Hepatocyte (in vitro differentiated cells): ENCODE measurements at places on chromosomes 2 and 18.

- no peak for DNase-seq
These were observed 616.7 kb downstream of the GALR1 start for GRCh38 chr18:77866351-77866750.

DNA sequence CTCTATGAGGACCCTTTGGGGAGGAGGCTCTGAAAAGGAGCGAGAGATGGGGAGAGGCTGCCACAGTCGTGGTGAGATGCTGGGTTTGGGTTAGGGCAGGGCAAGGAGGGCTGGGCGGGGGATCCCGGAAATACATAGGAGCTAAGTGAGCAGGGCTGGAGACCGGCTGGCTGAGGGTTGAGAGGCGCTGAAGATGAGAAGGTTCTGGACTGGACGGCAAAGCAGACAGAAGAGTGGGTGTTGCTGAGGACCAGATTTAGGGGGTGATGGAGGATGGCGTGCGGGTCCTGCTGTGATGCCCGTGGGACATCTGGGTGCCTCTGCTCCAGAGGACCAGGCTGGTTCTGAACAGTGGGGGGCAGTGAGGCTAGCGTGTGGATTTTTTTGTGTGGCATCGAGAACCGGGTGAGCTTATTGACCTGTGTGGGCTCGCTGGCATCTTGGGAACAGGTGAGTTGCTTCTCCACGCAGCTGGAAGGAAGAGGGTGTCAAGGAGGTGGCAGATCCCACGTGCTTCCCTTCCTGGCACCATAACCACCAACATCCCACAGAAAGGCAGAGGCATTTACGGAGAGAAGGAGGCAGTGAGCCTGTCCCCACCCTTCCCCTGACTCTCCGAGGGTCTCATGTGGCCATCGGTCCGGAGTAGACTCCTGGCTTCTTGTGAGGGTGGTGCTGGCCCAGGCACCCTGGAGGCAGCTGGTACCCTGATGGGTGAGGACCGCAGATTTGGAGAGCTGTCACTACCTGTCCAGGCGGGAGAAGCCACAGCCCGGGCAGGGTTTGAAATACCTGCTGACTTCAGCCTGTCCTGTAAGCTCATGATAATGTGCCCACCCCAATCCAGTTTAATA lies 70.3 kb downstream of the ASB1 start:
- no peak for DNase-seq

DNA sequence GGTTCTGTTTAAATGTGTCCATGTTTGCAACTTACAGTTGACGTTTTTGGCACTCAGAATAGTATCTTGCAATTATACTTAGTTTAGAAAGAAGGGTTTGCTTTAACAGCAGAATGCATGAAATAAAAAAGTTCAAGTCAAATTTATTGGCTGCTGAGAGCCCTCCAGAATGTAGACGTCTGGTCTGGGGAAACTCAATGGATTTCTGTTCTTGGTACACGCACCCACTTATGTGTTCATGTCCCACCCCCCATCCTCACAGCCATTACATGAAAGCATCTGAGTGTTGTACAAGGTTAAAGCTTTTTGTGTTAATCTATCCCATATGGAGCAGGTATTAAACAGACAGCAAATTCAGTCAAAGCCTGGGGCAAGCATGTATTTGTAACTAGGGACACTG lies 219.5 kb downstream of the SOX11 start:
- DNase-seq, result peak; percentile 33

- peak; percentile 70 for DNase-seq
These were observed 129.8 kb upstream of the TANK start for GRCh38 chr2:161030260-161031063.

DNA sequence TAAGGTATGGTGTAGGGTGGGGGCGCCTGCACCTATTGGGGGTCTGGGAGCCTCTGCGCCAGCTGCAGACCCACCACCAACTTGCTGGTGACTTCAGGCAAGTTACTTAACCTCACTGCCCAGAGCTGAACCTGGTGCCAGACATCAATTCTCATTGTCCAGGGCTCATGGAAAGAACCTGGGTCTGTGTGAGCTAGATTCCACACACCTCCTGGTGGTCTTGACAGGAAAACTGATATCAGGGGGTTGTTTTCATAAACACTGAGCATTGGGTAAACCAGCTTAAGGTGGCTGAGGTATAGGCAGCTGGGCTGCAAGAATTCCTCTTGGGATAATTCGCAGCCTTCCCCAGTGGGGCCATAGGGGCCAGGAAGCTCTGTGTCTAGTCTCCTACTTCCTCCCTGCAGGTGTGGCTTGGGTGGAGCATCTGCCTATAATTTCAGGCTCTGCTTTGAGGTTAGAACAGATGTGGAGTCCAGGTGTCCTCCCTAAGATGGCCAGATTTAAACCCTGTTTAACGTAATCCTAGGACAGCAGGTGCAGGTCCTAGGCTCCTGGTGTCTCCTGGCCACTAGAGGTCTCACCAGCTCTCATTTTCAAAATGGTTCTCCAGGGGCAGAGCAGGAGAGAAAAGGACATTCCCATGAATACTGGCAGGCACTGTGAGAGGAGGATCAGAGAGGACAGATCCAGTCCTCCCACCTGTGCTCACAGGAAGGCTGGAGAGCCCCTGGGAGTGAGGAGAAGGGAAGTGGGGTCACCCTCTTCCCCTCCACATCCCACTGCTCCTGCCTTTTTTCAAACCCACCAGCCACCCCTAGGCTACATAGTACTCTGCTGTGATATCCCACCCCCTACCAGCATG lies 100.4 kb upstream of the SMAD2 start:
- DNase-seq, result peak; percentile 84

- no peak for DNase-seq
These were observed 132.7 kb downstream of the PTGR3 start for GRCh38 chr18:75076286-75076685.

DNA sequence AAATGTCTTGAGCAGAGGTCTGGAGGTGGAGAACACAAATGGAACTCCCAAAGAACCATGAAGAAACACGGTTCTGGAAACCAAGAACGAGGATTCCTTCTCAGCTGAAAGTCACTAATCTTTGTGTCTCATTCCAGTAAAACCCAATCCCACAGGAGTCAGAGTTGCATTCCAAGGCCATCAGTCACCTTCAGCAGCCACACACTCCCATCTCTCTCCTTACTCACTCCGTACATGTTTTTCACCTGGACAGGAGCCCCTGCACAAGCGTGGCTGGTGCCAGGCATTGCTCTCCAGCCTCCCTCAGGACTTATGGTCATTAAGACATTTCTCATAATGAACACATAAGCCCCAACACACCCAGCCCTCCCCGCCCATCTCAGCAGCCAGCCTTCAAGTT lies 175.4 kb upstream of the SIX2 start:
- no peak for DNase-seq

- no peak for DNase-seq
These were observed 83.6 kb upstream of the LCLAT1 start for GRCh38 chr2:30363406-30363805.

GRCh38 chr2:132489150-132489549 lies 72.5 kb downstream of the GPR39 start:
- DNase-seq, result peak; percentile 63

DNA sequence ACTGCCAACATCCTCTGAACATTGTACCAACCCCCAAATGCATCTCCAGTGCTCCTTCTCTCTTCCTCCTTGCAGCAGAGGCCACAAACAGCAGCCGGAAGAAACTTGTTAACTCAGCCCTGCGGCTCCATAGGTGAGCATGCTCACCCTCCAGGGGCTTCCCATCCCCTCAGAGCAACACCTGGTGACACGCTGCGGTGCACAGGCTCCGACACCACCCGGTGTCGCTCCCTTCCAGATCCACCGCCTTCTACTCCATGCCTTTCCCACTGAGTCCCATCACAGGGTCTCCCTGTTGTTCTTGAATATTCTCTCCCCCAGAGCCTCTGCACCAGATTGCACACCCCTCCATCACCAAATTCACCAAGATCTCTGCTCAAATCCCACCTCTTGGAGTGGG lies 171.5 kb upstream of the FHL2 start:
- DNase-seq, result no peak

GRCh38 chr2:39620067-39620466 lies 45.6 kb upstream of the TMEM178A start:
- peak; percentile 40 for DNase-seq

- DNase-seq, result no peak
These were observed 23.5 kb downstream of the TNS1 start for GRCh38 chr2:217979151-217979811.

DNA sequence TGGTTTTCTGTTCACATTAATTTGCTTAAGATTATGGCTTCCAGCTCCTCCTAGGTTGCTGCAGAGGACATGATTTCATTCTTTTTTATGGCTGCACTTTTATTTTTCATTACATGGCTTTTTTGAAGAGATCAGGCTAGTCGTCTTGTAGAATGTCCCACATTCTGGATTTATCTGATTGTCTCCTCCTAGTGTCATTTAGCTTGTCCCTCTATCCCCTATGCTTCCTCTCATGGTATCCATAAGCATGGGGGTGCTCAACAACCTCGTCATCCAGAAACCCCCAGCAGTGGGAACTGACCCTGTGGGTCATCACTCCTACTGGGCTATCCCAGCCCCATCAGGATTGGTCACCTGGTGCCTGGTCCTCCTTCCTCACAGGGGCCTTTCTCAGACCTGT lies 49.6 kb downstream of the SERTAD2 start:
- no peak for DNase-seq

- no peak for DNase-seq
These were observed 114.1 kb downstream of the BCL11A start for GRCh38 chr2:60439219-60439974.

DNA sequence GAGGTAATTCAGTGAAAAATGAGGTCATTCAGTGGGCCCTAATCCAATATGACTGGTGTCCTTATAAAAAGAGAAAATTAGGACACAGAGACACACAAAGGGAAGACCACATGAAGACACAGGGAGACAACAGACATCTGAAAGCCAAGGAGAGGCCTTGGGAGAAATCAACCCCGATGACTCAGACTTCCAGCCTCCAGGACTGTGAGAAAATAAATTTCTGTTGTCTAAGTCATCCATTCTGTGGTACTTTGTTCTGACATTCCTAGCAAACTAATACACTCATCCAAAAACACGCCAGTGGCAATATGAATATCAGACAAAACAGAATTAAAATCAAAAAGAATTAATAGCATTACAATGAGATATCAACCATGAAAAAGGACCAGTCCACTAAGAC lies 303.7 kb downstream of the SS18 start:
- DNase-seq, result no peak

DNA sequence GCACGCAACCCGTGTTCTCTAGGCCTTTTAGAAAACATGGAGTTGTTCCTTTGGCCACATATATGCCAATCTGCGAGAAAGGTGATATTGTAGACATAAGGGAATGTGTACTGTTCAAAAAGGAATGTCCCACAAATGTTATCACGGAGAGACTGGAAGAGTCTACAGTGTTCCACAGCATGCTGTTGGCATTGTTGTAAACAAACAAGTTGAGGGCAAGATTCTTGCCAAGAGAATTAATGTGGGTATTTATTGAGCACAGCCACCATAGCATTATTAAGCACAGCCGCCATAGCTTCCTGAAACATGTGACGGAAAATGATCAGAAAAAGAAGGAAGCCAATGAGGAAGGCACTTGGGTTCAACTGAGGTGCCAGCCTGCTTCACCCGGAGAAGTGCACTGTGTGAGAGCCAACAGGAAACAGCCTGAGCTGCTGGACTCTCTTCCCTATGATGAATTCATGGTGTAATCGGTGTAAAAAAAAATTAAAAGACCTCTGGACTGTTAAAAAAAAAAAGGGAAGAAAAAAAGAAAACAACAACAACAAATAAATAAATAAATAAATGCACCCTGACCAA lies 29.0 kb upstream of the REL start:
- DNase-seq, result no peak

DNA sequence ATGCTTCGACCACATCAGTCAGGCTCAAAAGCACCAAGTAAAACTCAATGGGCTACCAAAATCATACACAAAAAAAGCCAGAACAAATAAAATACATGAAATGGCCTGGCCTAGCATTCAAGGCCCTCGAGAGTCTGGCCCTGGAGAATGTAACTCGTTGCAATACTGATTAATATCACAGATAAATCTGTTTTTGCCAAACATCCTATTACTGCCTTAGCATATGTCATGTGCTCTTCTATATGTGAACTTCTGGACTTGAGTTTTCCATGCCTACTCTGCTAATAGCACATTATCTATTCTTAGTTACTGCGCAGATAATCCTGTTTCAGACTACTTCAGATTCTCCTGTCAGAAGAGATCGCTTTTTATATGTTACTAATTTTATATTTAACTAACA lies 250.7 kb upstream of the SMAD7 start:
- DNase-seq, result no peak

GRCh38 chr2:147351784-147352183 lies 493.0 kb upstream of the ACVR2A start:
- no peak for DNase-seq

DNA sequence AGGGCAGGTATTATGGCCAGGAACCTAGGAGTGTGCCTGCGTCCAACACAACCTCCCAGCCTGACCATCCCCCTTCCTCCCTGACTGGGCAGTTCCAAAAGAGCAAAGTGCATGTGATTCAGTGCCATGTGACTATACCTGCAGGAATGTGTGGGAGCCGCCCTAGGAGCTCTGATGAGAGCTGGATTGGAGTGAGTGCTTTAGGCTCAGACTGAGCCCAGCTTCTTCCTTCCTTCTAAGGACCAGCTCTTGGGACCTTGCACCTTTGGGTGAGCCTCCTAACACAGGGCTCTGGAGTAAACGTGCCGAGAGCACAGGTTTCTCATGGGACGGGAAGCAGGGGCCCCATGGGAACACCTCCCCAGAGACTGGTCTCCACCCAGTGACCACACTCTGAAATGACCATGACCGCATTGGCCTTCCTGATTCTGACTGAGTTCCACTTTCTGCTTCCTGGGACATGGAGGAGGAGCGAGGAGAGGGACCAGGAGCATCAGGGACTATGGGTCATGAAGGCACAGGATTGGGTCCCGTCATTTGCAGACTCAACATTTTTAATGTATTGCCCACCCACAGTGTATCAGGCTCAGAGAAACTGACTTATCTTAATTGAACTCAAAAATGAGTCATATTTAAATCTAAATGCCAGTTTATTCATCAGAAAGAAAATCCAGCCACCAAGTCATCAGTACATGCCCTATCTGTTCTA lies 87.8 kb upstream of the BCL2L11 start:
- DNase-seq, result peak; percentile 84

DNA sequence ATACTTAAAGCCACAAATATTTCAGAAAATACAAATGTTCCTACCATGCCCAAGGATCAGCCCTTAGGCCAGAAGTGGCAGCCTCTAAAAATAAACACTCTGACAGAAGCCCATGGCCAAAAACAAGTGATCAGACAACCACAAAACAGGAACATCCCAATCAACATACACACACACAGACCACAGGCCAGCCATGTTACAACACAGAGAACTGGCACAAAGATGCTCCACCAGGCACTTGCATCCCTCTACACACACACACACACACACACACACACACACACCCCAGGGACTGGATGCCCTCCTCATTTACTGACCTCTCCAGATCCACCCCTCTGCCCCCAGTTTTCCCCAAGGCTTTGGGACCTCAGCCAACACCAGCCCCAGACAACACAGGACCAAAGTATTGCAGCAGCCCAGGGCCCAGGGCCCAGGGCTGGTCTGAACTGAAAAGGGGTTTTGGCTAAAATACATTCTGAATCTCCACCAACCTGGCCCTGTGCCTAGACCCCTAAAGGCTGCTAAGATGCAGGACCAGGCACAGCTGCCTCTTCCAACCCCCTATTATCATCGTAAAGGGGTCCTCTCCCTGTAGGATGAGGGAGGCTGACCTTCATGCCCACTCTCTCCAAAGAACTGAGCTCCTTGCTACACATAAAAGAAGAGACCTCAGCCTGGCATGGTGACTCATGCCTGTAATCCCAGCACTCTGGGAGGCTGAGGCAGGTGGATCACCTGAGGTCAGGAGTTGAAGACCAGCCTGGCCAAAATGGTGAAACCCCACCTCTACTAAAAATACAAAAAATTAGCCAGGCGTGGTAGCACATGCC lies 151.4 kb downstream of the TNS1 start:
- DNase-seq, result no peak

- no peak for DNase-seq
These were observed 114.1 kb downstream of the GBX2 start for GRCh38 chr2:236054125-236054524.
